ENCODE measurements at places on chromosomes 1 and 21. TPM values are rescaled to one million over a fixed set of nuclear protein-coding genes. Genes with fewer than 3 reads are reported as not detected.

DNA sequence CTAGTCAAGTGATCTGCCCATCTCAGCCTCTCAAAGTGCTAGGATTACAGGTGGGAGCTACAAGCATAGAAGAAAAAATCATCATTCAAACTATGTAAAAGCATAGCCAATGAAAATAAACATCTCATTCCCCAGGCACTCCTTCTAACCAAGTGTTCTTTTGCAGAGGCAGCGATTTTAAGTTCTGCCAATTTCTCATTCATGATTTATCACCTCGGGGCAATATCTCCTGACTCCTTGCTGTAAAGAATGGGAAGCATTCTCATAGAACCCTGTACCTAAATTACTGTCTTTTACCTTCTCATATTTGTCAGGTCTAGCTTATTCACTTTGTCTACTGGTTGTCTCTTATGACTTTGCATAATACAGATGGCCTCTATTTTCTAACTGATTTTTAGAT, 32.5 kb upstream of the IVNS1ABP start:
- no peak for DNase-seq

GRCh38 chr1:193060406-193060805, 994 bp downstream of the RO60 start:
- no peak for DNase-seq

DNA sequence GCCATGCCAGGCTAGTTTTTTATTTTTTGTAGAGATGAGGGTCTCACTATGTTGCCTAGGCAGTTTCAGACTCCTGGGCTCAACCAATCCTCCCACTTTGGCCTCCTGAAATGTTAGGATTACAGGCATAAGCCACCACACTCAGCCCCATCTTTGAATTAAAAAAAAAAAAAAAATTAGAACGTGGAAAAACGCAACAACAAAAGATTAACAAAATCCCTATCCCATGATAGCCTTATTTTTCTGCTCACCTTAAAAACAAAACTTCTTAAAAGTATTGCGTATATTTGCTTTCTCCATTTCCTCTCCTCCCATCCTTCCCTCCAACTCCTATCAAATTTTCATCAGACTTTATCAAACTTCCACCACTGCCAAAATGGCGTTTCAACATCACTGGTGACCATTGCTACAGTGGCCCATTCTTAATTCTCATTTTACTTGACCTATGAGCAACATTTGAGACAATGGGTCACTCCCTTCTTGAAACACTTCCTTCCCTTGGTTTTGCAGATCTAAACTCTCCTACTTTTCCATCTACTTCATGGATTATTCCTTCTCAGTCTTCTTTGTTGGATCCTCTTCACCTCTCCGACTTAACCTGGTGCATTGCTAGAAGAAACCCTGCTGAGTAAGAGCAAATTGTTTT, 579 bp upstream of the ZNF684 start:
- DNase-seq, result no peak

GRCh38 chr1:54671985-54672608, 30.5 kb downstream of the MROH7 start:
- DNase-seq, result no peak

DNA sequence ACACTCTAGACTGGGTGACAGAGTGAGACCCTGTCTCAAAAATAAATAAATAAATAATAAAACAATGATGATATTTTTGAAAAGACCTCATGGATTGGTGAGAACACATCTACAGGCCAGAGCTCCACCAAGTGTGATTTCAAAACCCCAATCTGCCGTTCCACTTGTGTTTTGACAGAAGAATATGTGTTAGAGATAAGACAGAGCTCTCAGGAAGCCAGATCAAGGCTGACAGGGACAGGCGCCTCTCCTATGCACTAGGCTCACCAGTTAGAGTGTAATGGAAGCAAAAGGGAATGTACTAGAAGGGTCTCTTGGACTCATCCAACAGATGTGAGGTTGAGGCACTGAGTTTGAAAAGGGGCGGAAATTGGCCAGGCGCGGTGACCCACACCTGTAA, 110.7 kb upstream of the ERRFI1 start:
- DNase-seq, result no peak

DNA sequence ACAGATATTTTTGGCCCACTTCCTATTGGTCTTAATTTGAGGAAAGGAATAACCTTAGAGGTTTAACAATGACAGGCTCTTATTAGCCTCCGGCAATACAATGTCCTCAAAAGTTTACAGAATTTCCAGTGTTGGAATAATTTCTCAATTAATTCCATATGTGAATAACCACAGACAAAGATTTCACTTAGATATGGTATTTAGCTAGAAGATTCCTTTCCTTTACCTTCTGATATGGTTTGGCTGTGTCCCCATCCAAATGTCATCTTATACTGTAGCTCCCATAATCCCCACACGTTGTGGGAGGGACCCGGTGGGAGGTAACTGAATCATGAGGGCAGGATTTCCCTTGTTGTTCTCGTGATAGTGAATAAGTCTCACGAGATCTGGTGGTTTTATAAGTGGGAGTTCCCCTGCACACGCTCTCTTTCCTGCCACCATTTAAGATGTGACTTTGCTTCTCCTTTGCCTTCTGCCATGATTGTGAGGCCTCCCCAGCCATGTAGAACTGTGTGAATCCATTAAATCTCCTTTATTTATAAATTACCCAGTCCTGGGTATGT, 54.9 kb upstream of the RGS7 start:
- no peak for DNase-seq

DNA sequence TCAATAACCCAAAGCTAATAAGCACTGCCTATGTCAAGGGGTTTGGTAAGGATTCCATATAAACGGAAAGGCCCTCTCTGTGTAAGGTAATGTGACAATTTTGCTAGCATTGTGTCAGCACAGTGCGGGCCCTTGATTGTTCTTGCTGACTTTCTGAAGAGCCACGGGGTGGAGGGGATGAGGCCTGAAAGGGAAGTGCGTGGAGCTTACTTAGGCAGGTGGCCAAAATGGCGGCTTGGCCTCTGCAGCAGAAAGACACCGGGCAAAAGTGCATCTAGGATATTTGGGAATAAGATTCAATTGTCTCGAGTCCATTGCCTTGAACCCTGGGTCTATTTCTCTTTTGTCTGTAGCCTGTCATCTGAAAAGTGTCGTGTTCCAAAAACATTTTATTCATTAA, 114.3 kb downstream of the TGFB2 start:
- DNase-seq, result no peak

DNA sequence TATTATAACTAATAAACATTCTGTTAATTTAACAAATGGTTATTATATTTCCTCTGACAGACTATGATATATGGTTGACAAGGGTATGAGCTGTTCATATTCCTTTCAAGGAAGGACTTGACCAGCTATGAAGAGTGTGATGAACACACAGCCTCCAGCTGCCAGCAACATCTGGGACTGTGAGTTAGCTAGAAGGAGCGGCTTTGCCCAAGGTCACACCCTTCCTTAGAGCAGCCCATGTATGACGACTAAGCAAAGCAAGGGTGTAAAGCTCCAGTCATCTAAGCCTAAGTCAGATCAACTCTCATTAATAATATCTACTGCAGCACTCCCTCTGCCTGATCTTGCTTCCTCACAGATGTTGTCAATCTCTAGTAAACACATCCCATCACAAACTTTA, 355.4 kb downstream of the PLPP3 start:
- DNase-seq, result no peak

- no peak for DNase-seq
These were observed 148.6 kb downstream of the C1orf21 start for GRCh38 chr1:184535191-184535970.

GRCh38 chr21:32240851-32241687, 37.8 kb downstream of the MIS18A start:
- no peak for DNase-seq

GRCh38 chr1:46166521-46167462, 8.1 kb upstream of the TSPAN1 start:
- no peak for DNase-seq

DNA sequence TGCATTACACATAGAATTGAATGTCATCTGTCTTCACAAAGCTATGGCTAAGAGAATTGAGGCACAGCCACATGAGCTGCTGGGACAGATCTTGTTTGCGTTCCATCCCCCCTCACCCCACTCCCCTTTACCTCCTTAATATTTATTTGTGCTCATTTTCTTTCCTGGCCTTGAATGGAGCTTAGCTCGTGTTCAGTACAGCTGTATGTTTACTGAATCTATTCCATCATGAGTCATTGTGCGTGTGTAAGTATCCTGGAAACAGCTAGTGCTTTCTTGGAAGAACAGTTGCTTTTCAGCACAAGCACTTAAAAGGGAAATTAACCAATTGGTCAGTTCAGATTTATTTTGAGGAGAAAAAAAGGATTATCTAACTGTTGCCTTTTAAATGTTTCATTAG, 14.7 kb downstream of the PROX1 start:
- DNase-seq, result no peak

DNA sequence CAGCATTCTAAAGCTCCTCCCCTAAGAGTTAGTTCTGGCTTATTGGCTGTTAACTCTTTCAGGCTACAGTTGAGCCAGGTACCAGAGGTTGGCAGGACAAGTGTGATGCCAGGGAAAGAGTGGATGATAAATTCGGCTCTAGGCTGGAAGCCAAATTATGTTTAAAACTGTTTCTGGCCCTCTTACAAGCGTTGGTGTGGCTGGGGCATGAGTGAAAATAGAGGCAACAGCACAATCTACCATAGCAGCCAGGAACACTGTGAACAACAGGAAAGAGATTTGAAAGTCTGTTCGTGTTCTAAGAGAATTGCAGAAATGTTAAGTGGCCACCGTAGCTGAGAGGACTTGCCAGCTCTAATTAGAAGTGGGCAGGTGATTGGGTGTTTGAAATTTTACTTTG, 84.2 kb downstream of the CDC7 start:
- DNase-seq, result no peak

DNA sequence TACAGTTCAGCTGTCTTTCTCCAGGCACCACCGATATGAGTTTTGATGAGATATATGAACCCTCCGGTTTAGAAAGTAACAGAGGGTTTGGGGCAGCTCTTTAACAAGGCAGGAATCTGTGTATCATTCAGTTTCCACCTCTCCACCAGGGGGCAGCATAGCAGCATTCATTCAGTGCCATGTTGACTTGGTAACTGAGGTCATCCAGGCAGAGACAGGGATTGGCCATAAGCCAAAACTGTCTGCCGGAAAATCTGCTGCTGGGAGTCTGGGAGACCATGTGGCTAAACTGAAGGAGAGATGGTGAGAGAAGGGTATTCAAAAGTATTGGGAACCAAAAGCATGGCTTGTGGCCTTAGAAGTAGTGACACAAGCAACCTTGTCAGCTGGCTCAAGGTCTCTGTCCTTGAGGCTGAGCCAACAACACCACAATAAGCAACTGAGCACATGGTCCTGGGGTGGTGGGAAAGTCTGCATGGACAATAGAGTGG, 98.5 kb downstream of the LMX1A start:
- peak; percentile 79 for DNase-seq

- DNase-seq, result peak; percentile 14
These were observed 121.4 kb upstream of the ZBTB40 start for GRCh38 chr1:22330092-22330759.

GRCh38 chr1:110859062-110859461, 13.9 kb upstream of the CD53 start:
- DNase-seq, result no peak

DNA sequence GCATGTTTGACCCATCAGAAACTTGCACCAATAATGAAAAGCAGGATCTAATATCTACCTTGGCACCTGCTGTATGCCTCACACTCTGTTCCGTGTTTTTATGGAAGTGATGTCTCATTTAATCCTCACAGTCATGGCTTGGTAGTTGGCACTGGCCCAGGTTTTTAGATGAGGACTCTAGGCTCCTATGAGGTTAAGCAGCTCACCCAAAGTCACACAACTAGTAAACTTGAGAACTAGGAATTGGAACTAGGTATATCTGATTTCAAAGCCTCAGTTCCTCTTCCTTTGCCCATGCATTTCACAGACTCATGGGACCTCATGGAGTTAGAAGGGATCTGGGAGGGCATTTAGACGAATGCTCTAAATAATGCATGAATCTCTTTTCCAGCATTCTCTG, 21.3 kb upstream of the TARBP1 start:
- DNase-seq, result no peak

GRCh38 chr1:3481836-3482375, 27.4 kb downstream of the ARHGEF16 start:
- DNase-seq, result no peak

- DNase-seq, result no peak
These were observed 2.2 kb downstream of the PPP1R8 start for GRCh38 chr1:27832762-27833161.

GRCh38 chr1:175969231-175969630, 225.8 kb upstream of the TNR start:
- DNase-seq, result no peak

DNA sequence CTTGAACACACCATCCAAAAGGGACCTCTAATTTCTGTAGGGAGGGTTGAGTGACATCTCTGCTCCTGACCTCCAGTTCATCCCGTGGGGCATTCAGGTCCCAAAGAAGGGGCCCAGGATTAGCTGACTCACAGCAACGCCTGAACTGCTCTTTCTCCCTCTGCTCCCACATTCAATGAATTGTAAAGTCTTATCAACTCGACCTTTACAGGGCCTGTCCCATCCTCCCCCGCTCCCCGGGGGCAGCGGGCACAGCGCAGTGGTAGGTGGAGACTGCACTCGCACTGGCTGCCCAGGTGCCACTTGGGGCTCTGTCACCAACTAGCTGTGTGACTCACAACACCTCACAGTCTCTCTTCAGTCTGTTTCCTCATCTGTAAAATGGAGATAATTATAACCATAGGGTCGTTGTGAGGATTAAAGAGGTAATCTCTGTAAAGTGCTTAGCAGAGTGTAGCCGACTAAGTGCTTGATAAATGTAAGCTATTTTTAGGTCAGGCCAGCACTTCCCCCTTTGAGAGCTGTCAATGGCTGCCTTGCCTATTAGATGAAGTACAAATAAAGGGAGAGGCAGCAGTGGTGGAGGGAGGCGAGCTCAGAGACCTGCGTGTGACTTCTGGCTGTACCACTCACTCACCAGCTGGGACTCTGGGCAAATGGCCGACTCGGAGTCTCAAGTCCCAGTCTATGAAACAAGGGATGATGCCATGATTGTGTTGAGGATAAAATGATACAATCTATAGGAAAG, 637 bp upstream of the MYBPHL start:
- DNase-seq, result no peak

DNA sequence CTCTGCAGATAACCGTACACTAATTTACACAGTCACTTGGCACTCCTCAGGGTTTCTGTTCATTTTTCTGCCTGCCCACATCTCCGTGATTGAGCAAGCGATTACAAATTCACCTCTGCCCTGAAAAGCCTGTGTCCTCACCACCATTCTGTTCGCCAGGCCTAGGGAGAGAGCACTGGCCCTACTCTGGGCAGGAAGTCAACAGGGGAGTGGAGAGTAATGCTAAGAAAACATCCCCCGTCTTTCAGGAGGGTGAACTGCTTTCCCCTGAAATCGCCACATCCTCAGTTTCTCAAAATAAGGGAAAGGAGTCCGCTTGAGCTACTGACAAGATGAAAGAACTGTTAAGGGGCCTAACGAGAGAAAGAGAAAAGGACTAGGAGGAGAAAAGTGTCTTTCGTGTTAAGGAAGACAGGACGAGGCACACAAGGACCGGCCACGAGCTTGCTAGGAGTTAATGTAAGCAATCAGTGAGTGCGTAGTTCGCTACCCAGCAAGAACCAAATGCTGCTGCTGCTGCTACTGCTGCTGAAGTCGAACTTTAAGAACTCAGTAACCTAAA, 632 bp downstream of the PEX19 start:
- DNase-seq, result no peak

The DISC1 gene
- total RNA-seq, result 4.1 TPM

The DTL gene
- 3.9 TPM for total RNA-seq

The KLF17 gene
- not detected for total RNA-seq

The GPR52 gene
- 1.8 TPM for total RNA-seq

The ESRRG gene
- total RNA-seq, result 10.1 TPM

The RCOR3 gene
- total RNA-seq, result 50.5 TPM

All from suprapubic skin (tissue), 4 donors.